ENCODE measurements at places on chromosomes 16 and 17.

- DNase-seq = no peak
Measured at GRCh38 chr17:73747221-73748002, 103.2 kb upstream of the SDK2 start.

- DNase-seq = no peak
Measured at GRCh38 chr16:71914802-71915201, 19.5 kb downstream of the IST1 start.

- no peak for DNase-seq
Measured at GRCh38 chr17:63024716-63025115, 58.7 kb downstream of the TANC2 start.

DNA sequence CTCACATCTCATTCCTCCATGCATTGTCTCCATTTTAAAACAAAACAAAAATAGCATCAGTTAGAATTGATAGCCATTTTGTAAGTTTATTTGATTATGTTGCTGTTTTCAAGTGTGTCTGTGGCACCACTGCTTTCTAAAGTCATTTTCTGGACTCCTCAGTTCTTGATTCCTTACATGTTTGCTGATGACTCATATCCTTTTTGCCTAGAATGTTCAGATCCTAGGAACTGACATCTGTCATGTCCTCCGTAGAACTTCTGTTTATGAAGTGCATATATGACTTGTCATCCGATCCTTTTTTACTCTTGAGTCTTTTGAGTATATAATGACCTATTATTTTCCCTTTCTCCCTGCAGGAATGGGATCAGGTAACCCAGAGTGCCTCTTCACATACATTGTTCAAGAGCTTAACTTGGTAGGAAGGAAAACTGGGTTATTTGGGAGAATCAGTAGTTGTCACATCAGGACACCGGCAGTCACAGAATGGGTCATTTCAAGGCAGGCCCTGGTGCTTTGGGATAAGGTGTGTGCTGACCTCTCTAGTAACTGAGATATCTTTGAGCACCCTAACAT is 69.2 kb downstream of the MAP2K4 start:
- DNase-seq = no peak

DNA sequence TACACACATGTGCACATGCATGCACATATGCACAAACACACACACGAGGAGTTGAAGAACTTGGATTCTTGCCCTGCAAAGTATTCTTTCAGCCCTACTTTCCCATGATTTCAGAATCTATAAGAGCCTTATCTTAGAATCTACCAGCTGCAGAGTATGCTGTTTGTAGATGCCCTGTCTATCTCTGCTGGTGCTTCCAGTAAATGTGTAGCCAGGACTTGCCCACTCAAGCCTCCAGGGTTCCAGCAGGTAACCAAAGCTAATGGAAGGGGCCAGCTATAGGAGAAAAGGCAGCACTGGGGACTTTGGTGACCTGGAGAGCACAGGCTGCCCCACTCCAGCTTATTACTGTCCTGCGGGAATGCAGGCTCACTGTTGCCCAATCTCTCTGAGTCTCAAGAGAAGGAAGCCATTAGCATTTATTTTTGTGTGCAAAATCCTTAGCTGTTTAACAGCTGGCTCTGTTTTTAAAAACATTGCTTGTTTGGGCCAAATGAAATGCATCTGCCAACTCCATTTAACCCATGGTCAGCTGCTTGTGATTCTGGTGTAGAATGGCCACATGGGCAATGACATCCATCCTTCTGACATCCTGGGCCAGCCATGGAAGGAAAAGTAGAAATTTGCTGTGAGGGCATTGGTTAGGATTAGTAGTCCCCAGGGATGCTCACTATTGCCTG is 28.6 kb upstream of the XYLT1 start:
- peak; percentile 17 for DNase-seq

DNA sequence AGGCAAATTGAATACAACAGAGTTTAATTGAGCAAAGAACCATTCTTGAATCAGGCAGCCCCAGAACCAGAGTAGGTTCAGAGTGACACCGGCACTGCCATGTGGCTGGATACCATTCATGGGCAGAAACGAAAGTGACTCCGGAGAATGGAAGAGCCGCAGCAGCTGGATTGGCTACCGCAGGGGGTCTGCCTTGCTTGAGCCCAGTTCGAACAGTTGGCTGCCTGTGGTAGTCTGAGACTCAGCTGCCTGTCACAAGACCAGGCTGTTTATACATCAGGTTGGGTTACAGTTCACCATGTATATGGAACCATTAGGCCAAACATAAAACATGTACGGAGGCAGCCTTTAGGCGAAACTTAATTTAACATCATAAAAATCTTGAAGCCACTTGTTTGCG is 205.2 kb upstream of the CHMP6 start:
- peak; percentile 69 for DNase-seq

GRCh38 chr16:28212532-28212873 is 738 bp upstream of the XPO6 start:
- DNase-seq = no peak
